Stimulated activated CD4-positive, alpha-beta T cell treated with anti-CD3 and anti-CD28 coated beads, Interleukin-1b, Interleukin-23, amount 100 ng/mL, for 1 hour (primary cell): ENCODE measurements at places on chromosomes 7 and 10.

DNA sequence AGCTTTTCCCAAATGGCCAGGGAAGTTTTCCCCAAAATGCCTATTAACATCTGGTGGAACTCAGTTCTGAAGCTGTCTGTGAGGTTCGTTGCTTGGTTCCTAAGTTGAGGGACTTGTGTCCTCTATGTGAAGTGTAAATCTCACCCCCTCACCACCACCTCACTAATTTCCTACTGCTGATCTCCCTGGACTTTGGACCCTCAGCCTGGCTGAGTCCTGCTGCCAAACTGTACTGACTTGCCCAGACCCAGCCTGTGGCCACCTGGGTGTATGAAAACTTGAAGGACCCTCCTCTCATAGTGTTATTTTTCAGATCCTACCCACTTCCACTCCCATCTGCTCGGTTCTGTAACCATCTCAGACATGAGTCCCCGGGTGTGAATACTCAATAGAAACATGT lies 94.9 kb downstream of the MET start:
- no peak for DNase-seq

DNA sequence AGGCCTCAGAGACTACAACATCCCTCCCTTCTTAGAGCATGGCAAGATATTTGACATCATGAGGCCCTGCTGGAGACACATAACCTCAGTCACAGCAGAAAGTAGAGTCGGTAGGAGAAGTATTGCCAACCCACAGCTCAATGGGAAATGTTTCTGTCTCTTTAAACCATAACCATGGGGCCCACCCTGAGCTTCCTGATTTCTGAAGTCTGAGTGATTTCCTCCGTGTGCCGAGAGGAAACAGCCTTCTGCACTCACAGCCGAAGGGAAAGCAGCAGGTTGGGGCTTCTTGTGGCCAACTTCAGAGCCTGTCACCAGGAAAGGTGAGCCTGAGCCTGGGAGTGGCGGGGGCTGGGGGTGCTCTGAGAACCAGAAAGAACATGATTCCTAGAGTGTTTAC lies at the start of gene GIMAP1:
GIMAP1 (plus strand) TSS at position 246 of the 400 bp plus-strand sequence. CDS start 2,435 bp downstream, outside the sequence.
- DNase-seq: no peak

GRCh38 chr7:7183061-7183837 lies 905 bp downstream of the C1GALT1 start:
- peak; percentile 11 for DNase-seq

- no peak for DNase-seq
Measured at GRCh38 chr10:28558923-28559508, 26.1 kb downstream of the WAC start.

GRCh38 chr7:144827621-144828020 lies 8.2 kb downstream of the TPK1 start:
- no peak for DNase-seq

- DNase-seq: no peak
Measured at GRCh38 chr7:130275826-130276297, 9.2 kb downstream of the CPA2 start.

DNA sequence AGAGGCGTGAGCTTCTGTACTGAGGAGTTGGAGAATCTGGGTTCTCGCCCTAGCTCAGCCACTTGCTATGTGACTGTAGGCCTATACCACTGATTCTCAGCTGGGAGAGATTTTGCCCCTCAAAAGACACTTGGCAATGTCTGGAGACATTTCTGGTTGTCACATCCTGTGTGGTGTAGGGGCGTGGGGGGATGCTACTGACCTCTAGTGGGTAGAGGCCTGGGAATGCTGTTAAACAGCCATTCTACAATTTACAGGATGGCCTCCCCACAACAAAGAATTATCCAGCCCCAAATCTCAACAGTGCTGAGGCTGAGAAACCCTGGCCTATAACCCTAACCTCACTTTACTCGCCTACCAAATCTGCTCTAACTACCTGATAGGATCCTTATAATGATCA lies 58.8 kb upstream of the GAD2 start:
- no peak for DNase-seq
